NCI-H524 treated with DMSO at 0.1 percent for 48 hours (cell line): ENCODE measurements at places on chromosomes 7 and 10.

- DNase-seq: no peak
These were observed 92.9 kb downstream of the CPED1 start for GRCh38 chr7:121081327-121081936.

- DNase-seq: no peak
These were observed 8.1 kb downstream of the SRGN start for GRCh38 chr10:69096045-69096444.

- no peak for DNase-seq
These were observed 16.8 kb downstream of the BUB3 start for GRCh38 chr10:123170961-123171360.

GRCh38 chr10:132407846-132408278 lies 10.9 kb downstream of the PWWP2B start:
- no peak for DNase-seq

DNA sequence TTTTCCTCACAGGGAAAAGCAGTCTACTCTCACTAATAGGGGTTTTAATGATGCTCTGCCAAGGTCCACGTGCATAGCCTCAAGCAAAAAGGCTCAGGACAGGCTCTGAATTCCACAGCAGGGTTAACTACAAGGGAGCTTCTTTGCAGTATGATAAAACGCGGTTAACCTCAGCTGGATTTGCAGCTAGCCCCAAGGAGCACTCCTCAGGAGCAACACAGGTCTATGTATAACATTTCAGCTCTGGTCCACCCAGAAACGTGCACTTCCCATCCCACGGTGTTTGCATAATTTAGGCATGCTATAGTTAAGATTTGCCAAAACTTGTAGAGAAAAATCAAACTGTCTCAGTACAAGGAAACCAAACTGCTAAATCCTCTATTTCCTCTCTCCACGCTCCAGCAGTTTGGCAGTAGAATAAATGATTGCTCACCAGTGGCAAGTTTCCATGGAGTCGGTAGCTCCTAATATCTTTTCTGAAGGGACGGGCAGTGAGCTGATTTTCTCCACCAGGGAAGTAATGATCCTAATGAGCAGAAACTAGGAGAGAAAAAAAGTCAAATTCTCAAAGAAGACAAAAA lies 13.1 kb upstream of the ASB4 start:
- no peak for DNase-seq

- no peak for DNase-seq
These were observed 42.4 kb downstream of the TBATA start for GRCh38 chr10:70742537-70743429.

GRCh38 chr7:107014387-107015023 lies 30.0 kb upstream of the PRKAR2B start:
- DNase-seq: no peak

- DNase-seq: no peak
These were observed 485.8 kb downstream of the PLXDC2 start for GRCh38 chr10:20302033-20302432.

DNA sequence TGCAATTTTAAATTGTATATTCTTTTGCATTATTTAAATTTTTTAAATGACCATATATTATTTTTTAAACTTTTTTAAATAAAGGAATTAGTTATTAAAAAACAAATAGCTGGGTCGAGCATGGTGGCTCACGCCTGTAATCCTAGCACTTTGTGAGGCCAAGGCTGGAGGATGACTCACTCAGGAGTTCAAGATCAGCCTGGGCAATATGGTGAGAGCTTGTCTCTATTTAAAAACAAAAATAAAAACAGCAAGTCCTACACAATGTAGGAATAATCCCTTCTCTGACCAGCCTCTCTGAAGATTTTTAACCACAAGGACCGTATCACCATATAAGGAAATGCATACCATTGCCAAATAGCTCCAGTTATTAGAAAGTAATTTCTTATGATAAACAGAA lies 19.6 kb downstream of the NOC3L start:
- DNase-seq: no peak

GRCh38 chr7:124992851-124993562 lies 63.4 kb upstream of the POT1 start:
- DNase-seq: no peak

GRCh38 chr7:107564553-107565298 lies 955 bp downstream of the DUS4L start:
- no peak for DNase-seq

GRCh38 chr10:35379226-35380137 lies 43.2 kb downstream of the CCNY start:
- no peak for DNase-seq

DNA sequence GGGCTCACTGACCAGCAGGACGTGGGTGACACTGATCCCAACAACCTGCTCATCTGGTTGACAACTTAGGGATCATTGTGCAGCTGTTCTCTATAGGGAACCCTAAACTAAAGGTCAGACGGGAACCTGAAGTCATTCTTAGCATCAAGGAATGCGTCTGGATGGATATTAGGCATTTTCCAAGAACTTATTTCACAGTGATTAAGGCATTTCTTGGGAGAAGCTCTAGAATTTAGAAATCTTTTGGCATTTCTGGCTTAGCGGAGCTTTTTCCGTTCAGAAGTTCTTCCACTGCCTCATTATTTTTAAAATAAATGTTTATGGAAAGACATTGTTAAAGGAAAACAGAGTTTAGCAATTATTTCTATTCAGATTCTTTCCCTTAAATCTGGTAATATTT lies 303.3 kb upstream of the IGFBP3 start:
- DNase-seq: no peak

GRCh38 chr7:137987968-137988367 lies 13.9 kb downstream of the CREB3L2 start:
- DNase-seq: no peak

GRCh38 chr7:36309716-36310115 lies 79.9 kb upstream of the ANLN start:
- no peak for DNase-seq

DNA sequence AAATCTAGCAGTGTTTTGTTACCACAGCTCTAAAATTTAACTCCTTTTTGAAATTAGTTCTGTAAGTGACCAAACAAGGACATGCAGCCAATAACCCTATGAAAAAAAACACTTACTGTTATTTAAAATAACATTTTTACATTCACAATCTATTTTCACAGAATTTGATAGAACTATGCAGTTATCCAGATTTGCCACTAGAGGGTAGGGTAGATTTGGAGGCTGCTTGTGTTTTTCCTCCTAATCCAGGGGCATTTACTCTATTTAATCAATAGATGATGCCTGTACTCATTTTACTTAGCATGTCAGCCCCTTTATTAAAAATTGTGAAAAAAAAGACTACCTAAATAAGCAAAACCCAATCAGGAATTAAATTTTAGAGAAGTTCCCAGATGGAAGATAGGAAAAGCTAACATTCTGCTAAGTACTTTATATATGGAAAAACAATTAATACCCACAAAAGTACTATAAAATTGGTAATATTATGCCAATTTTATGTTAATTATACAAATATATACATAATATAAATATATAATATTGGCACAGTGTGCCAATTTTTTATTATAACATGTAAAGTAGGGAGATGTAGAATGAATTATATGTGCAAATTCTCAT lies 18.1 kb upstream of the LIPK start:
- DNase-seq: no peak

DNA sequence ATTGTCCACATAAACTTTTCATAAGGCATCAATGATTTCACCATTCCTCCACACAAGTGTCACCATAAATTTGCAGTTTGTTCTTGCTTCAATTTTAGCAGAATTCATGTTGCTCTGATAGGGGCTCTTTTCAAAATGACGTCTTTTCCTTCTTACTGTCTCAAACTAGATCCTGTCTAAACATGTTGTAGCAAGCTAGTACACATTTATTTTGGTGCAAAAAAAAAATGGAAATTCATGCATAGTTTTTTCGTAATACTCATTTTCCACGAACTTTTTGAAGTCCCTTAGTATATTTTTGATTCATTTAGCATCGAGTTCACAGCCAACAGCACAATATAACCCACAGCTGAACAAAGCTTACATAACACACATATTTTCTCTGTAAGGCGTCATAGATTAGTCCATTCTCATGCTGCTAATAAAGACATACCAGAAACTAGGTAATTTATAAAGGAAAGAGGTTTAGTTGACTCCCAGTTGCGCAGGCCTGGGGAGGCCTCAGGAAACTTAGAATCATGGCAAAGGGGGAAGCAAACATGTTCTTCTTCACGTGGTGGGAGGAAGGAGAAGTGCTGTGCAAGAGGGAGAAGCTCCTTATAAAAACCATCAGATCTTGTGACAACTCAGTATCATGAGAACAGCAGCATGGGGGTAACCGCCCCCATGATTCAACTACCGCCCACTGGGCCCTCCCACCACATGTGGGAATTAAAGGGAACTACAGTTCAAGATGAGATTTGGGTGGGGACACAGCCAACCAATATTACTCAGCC lies 301.5 kb downstream of the CCDC3 start:
- no peak for DNase-seq

DNA sequence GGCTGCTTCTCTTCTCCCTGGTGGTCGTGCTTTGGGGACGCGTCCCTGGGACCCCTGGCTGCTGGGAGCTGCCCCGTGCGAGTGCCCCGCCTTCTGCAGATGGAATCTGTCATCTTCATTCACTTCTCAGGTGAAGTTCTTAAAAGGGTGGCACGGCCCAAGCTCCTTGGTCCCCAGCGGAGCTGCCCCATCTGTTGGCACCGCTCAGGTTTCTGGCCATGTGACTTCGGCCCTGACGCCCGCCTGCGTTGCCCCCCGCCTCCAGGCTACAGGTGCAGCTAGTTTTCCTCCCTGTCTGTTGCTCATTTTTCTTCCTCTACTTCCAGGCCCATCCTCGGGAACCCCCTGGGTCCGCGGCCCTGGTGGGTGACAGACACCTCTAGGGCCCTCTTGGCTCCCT lies 6.8 kb upstream of the NKX6-2 start:
- DNase-seq: no peak

DNA sequence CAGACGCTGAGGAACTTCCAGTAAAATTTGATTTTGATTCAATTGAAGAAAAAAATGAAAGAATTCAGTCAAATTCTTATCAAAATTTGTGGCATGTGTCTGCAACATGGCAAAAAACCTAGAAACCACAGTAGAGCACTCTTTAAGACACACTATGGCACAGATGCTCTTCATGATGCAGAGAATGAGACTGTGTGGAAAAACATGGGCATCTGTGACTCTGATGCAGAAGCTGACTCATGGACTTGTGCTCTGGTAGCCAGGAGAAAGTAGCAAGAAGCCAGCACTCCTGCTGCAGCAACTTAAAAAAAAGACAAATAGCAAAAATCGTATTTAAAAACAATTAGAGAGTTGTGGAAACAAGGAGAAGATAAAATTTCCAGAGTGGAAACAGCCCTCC lies 8.9 kb upstream of the KCNK18 start:
- no peak for DNase-seq

DNA sequence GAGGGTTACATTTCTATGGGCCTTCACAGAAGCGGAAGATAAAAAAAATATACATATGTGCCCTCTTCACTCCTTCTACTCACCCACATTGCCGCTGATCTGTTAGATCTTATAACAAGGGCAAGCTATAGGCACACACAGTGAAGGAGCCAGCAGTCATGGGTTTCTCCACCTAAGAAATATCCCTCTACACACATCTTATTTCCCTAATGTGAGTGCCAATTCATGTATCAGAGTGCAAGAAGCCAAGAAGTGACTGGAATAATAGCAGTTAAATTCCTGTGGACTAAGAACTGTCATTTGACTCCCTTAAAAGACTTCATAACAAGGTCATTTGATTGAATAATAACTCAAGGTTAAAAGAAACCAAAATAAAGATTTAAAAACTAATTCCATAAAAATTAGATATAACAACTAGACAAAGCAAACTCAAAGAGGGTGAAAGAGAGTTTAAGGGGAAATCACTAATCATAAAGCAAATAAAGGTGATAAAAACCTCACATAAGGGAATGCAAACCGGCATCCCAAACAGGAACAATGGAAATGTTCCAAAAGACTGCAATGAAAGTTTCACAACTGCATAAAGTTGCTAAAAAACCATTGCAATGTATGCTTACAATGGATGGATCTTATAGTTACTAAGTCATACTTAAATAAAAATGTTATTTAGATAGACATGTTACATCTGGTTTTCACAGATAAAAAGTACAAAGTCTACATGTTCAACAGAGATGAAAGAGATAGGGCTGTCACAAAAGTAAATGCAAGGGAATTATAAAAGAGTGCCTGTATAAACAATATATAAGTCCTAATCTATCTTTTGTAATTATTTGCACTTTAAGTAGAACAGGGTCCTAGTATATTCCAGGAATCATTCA lies 42.8 kb downstream of the ARHGAP21 start:
- DNase-seq: no peak

DNA sequence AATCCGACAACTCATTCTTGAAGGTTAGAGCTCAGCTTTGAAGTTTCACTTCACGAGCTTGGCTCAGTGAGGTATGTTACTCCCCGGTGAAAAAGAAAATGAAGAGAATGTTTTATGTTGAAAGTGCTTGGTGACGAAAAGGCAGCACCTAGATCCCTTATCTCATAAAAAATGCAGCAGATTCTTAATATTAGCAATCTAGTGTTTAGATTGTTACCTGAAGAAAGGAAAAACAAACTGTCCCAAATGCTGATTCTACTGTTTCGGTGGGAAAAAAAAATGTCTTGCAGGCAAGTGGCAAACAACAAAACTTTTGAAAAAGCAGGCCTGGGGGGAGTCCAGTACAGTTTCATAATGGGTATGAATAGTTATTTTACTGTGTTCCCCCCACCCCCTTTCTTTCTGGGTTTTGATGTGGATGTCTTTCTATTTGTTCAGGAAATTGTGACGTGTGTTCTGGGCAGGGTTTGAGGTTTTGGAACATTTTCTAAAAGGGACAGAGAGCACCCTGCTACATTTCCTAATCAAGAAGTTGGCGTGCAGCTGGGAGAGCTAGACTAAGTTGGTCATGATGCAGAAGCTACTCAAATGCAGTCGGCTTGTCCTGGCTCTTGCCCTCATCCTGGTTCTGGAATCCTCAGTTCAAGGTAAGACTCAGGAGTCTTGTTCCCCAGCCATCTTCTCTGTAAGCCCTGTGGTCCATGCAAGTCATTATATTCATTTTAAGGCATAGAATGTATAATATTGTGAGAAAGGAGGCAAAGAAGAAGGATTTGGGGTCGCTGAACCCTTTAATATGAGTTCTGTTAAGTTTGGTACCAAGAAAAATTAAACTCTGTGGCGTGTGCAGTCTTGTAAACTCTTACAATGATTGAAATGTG lies at the start of gene SRGN:
SRGN (plus strand) TSS at position 514 of the 881 bp plus-strand sequence; CDS start at position 569, 55 bp downstream.
- DNase-seq: no peak

DNA sequence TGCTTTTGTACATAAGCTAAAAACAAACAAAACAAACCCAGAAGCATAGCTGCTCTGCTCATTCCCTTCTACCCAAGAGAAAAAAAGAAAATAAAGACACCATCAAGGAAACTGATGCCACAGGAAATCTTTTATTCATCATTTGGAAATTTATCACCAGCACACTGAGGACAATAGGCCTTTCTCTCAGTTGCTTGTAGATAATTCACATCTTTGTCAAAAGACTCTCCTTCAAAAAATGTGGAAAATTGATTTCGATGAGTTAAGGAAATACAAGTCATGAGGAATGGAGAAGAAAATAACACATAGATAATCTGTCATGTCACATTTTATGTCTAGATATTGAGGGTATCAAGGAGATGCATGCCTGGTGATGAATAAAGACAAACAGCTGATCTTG lies 53.5 kb downstream of the ZNF37A start:
- no peak for DNase-seq
